ENCODE measurements at places on chromosomes 3 and 15.

DNA sequence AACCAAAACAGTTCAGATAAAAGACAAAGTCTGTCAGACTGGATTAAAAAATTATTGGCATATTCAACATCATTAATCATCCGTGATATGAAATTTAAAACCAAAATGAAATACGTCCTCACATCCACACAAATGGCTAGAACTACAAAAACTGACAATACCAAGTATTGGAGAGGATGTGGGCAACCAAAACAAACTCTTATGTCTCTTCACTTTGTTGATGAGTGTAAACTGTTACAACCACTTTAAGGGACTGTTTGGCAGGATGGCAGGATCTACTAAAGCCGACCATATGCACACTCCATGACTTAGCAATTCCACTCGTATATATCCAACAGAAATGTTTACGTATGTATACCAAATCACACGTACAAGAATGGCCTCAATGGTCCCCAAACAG lies 24.8 kb upstream of the C15orf40 start:
- H3K4me1 ChIP-seq, result peaks cover 48% of the 10 kb centered on the region
- DNase-seq, result no peak
- H3K27me3 ChIP-seq, result no peaks in the 10 kb centered on the region
- peaks cover 38% of the 10 kb centered on the region for H3K36me3 ChIP-seq

GRCh38 chr15:70259028-70259424 lies 161.3 kb upstream of the TLE3 start:
- peaks cover 5% of the 10 kb centered on the region for H3K36me3 ChIP-seq
- peak overlapping the region; percentile 68 for H3K27ac ChIP-seq
- peaks cover 41% of the 10 kb centered on the region for H3K4me1 ChIP-seq
- peak overlapping the region; percentile 71 for H3K4me3 ChIP-seq
- DNase-seq, result peak; percentile 35
- no peaks in the 10 kb centered on the region for H3K27me3 ChIP-seq

- no peaks in the 10 kb centered on the region for H3K36me3 ChIP-seq
- H3K27me3 ChIP-seq, result no peaks in the 10 kb centered on the region
- no peaks in the 10 kb centered on the region for H3K4me1 ChIP-seq
- H3K4me3 ChIP-seq, result no peak overlapping the region
- H3K27ac ChIP-seq, result no peak overlapping the region
Observed at GRCh38 chr15:46452297-46452820, 817.5 kb downstream of the SQOR start.

GRCh38 chr15:73629798-73630429 lies 3.3 kb downstream of the NPTN start:
- no peak for DNase-seq
- no peak overlapping the region for H3K4me3 ChIP-seq
- peaks cover 9% of the 10 kb centered on the region for H3K36me3 ChIP-seq
- H3K27me3 ChIP-seq, result no peaks in the 10 kb centered on the region
- H3K4me1 ChIP-seq, result peaks cover 45% of the 10 kb centered on the region
- H3K27ac ChIP-seq, result no peak overlapping the region

All from central memory CD8-positive, alpha-beta T cell (primary cell).